ENCODE measurements at places on chromosomes 7 and 10. TPM values are rescaled to one million over a fixed set of nuclear protein-coding genes. Genes with fewer than 3 reads are reported as not detected.

Gene SPDYE6
- total RNA-seq = not detected

Gene MMRN2
- total RNA-seq = 55.3 TPM

Gene KCNMA1
- 4.5 TPM for total RNA-seq

- H3K36me3 ChIP-seq = no peaks in the 10 kb centered on the region
- no peaks in the 10 kb centered on the region for H3K4me1 ChIP-seq
- H3K27me3 ChIP-seq = no peaks in the 10 kb centered on the region
- H3K27ac ChIP-seq = no peak overlapping the region
Measured at GRCh38 chr7:4519819-4520520, 162.1 kb upstream of the FOXK1 start.

- no peak overlapping the region for H3K27ac ChIP-seq
- H3K4me3 ChIP-seq = no peak overlapping the region
- DNase-seq = no peak
- H3K27me3 ChIP-seq = no peaks in the 10 kb centered on the region
Measured at GRCh38 chr10:27826369-27826768, 80.8 kb upstream of the MKX start.

DNA sequence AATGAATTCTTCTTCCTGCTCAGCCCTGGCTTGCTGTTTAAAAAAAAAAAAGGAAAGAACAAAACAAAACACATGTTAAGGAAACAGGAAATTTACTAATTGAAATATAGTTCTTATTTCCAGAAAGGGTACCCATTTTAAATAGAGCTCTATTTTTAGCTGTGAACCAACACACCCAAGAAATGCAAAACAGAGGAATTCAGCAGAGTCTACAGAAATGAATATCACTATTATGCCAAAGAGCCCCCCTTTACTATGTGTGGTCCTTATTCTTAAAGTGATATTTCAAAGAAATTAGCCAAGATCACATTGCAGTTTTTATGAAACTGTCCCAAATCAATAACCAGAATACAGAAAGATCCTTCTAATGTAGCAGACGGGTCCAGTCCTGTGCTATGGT, 53.7 kb downstream of the CCDC6 start:
- peaks cover 5% of the 10 kb centered on the region for H3K36me3 ChIP-seq
- peaks cover 22% of the 10 kb centered on the region for H3K4me1 ChIP-seq
- no peaks in the 10 kb centered on the region for H3K27me3 ChIP-seq
- no peak for DNase-seq
- no peak overlapping the region for H3K4me3 ChIP-seq

- DNase-seq = no peak
- no peaks in the 10 kb centered on the region for H3K36me3 ChIP-seq
- no peak overlapping the region for H3K4me3 ChIP-seq
Measured at GRCh38 chr10:111240348-111240747, 163.5 kb downstream of the ADRA2A start.

Data from lung (tissue), 17 donors.